ENCODE measurements at places on chromosomes 16 and 17.

DNA sequence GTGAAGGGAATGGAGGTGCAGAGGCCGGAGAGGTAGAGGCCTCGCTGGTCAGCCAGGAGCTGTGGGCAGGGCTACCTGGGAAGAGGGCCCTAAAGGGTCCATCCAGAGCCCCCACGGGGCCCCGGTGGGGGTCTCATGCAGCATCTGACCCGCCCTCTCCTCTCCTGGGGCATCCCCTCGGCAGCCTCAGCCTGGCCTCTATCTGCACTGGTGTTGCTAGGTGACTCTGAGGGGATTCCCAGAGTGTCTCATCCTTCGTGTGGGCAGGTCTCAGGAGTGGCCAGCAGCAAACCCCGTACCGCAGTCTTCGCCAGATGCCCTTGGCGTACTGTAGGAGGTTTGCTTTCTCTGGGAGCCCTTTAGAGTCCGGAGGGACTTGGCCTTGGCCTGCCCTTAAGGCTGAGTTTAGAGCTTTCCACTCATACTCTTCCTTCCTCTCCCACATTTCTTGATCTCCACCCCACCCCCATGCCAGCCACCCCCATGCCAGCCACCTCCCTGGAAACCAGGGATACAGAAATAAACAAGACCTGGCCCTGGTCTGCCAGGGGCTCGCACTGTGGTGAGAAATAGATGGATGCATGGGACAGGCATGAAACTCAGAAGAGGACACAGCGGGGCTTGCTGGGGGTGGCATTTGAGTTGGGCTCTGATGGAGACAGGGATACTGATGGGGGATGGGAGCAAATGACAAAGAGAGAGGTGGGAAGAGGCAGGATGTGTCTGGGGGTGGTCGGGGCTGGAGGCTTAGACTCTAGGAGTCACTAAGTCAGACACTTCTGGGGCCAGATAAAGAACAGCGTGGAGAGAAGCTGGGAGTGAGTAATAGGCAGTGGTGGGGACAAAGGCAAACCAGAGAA is 9.9 kb downstream of the SLC5A10 start:
- no peak for DNase-seq

DNA sequence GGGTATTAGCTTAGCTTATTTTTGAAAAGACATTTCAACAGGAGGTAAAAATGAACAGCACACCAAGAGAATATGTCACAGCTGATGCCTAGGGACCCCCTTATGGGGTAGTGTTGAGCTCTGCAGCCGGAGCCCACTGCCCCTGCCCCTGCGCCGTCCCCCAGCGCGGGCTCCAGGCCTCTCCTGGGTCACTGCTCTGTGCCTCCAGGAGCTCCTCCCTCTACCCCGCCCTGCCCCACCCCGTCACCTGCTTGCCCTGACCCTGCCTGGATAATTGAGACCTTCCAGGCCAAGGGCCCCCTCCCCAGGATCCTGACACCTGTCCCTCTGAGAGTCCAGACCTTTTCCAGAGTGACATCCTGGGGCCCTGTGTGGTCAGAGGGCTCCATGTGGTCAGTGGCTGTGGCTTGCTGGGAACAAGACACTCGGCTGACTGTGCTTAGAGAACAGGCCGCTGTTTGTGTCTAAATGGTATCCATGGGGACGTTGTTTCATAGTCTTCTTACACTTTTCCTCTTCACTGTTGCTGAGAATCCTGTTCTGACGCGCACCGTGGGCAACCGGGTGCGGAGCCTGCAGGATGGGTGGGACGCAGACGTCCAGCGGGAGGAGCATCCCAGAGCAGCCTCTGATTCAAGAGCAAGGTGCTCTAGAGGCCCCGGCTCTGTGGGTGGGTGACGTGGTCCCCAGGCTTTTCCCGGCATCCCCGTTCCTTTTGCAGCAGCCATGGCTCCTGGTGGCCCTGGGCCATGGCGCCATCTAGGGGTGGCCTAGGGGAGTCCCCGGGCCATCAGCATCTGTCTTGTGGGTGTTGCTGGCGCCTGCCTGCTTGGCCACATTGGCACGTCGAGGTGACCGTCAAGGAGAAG is 20.0 kb upstream of the WFIKKN1 start:
- DNase-seq: no peak

DNA sequence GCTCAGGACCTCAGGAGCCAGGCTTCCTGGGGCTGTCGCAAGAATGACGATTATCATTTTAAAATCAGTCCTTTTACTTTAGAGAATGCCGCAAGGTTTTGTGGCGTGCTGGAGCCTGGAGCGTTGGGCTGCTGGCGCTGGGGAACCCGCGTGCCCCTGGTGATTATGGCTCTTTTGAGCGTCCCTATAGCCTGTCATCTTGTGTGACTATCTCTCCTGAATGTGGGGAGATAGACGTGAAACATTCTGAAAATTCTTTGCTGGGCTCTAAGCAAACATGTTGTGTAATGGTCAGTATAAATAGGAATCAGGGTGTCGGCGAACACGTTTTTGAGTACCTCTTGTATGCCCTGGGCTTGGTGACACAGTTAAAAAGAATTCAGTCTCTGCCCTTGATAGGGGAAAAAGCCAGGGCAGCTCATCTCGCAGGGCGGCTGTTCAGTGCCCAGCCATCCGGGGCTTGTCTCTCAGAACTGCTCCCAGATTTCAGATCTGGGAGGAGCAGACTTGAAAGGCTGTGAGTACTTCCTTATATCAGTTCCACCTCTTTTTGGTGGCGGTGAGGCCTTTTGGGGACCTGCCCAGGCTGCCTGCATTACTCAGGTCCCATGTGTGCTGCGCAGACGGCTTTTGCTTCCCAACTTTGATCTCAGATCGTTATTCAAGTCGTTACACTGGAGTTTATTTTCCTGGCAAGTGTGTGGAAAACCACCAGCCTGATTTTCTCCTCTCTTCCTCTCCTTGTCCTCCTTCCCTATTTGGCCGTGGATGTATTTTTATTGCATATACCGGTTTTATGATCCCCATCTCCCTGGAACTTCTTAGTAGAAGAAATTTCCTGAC is 973 bp downstream of the SLC7A6 start:
- DNase-seq: peak; percentile 82

DNA sequence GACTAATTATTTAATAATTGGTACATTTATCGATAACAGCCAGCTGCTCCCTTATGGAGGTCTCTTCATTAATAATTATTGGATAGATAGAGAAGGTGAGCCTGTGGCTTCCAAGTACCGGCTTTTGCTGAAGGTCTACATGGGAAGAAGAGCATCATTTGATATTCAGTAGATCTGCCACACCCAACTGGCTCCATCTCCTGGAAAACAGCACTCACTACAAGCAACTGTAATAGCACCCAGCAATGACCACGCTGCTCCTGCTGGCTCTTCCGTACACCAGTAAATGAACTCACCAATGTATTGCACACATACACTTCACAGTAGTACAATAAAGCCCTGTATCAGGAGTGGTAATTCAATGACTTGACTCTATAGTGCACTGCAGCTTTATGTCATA is 19.5 kb downstream of the MARVELD3 start:
- DNase-seq: peak; percentile 71

- peak; percentile 24 for DNase-seq
These were observed 115.9 kb downstream of the ZFHX3 start for GRCh38 chr16:72932050-72932449.

- DNase-seq: no peak
These were observed 407.9 kb downstream of the SOX9 start for GRCh38 chr17:72528683-72529082.

GRCh38 chr17:40490289-40490853 is 11.1 kb downstream of the TNS4 start:
- no peak for DNase-seq

GRCh38 chr17:73746314-73747073 is 102.2 kb upstream of the SDK2 start:
- no peak for DNase-seq

Data from Kasumi-1 (cell line).